Stimulated activated CD4-positive, alpha-beta T cell treated with anti-CD3 and anti-CD28 coated beads, TNF-alpha, amount 100 ng/mL, for 1 hour (primary cell): ENCODE measurements at places on chromosomes 3 and 15.

GRCh38 chr15:59276225-59277178 lies 69.9 kb downstream of the LDHAL6B start:
- DNase-seq = no peak

- no peak for DNase-seq
Measured at GRCh38 chr15:77495838-77496596, 75.3 kb downstream of the HMG20A start.

DNA sequence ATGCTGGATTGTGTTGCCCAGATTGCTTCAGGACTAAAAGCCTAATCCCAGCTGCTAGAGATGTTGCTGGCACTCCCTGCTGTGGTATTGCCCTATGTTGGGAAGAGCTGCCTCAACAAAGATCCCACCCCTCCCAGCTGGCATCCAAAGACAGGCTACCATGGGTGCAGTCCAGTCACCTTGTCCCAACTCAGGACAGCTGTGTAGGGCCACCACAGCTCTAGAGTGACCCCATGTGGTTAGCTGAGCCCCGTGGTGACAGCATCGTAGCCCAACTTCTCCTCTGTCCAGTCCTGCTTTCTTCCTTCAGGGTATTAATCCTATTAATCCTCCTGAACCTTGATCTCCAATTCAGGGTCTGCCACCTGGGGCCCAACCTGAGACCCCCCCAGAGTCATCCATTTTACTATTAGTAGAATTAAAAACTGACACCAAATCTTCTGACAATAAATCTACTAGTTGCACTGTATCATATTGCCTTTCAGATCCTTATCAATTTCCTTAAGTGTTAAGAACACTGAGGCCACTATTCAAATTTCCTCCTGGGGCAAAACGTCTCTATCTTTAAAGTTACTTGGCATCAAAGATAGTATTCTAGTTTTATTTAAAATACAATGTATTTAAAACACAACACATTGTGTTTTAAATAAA lies 83.5 kb downstream of the AQP9 start:
- no peak for DNase-seq

GRCh38 chr15:35123743-35124142 lies 38.6 kb upstream of the NANOGP8 start:
- DNase-seq = no peak

GRCh38 chr15:45790325-45790943 lies 155.6 kb downstream of the SQOR start:
- no peak for DNase-seq

- DNase-seq = no peak
Measured at GRCh38 chr3:39937315-39937714, 127.9 kb downstream of the MYRIP start.
